Cerebellar nuclear complex (tissue), 1 donor: ENCODE measurements at places on chromosomes 1 and 21.

- DNase-seq = no peak
Measured at GRCh38 chr1:100583827-100584226, 45.9 kb downstream of the GPR88 start.

- DNase-seq = no peak
Measured at GRCh38 chr1:44740179-44740617, 561 bp downstream of the KIF2C start.

DNA sequence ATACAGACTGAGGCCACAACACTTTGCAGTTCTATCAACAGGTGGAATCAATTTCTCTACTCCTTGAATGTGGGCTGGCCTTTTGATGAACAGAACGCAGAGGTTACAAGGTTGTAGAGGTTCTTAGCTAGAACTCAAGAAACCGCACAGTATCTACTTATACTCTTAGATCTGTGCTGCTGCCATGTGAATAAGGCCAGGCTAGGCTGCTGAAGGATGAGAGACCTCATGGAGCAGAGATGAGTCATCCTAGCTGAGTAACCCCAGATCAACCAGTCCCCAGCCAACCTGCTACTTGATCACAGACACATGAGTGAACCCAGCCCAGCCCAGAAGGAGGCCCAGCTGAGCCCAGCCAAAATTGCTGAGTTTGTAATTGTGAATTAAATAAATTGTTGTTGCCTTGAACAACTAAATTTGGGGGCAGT lies 35.3 kb upstream of the BCAR3 start:
- DNase-seq = no peak

- no peak for DNase-seq
Measured at GRCh38 chr1:17845583-17845982, 90.5 kb downstream of the ACTL8 start.

- DNase-seq = no peak
Measured at GRCh38 chr1:20891091-20891490, 104.0 kb upstream of the HP1BP3 start.

DNA sequence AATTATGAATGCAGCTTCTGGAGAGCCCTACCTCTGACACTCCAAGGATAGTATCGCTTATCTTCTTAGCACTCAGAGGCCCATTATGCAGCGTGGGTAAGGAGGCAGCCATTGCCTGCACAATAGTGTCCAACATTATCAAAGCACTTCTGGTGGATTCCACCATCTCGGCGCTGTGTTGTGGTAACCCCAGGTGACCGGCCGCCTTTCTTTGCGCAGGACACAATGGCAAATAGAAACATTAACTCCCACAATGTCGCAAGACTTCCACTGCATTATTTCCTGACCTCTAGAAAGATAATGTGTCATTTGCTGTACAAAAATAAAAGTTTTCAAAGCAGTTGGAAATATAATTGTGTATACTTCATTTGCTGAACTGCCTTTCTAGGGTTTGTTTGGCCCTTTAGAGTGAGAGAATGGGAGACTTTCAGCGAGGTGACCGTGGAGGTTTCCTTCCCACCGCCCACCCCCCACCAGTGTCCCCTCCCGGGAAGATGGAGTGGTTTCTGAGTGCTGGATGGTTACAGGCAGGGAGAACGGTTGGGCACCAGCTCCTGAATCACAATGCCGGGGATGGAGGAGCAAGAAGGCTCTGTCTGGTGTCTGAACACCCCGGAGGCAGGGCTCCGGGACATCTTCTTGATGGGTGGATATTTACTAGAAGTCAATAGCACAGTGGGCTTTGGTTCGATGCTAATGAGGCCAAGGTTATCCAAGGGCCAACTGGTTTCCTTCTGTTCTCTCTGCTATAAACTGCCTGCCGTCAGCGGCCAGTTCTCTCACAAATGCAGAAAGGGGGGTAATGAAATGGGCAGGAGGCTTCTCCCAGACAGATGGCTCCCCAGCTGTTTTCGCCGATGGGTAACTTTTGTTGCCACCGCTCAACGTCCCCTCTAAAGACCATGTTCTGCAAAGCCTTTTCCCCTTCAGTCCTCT lies 215.4 kb upstream of the PROX1 start:
- DNase-seq = no peak

DNA sequence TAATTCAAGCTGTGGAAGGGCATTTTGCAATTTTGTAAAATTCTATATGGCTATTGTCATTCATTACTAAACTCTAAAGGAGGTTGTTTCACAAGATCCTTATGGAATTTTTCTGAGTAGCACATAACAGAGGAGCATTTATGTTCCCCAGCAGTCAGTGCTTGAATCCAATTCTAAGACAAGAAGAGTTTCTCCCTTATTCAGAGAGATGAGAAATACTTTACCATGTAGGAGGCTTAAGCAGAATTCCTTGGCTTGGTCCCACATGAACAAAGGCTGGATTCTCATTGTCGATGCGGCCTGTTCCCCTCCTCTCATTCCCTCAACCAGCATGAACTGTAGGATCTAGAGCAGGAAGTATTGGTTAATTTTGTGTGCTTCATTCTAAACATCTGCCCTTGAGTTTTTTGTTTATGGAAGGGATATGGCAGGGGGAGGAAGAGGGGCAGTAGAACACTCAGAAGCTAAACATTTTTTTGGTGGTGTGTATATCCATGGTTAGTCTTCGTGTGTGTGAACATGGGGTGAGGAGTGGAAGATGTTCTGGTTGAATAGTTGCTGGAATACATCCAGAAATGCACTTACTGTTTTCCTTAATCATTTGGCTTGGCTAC lies 74.3 kb downstream of the LAMC1 start:
- DNase-seq = no peak

- DNase-seq = no peak
Measured at GRCh38 chr1:198276241-198276640, 119.4 kb downstream of the NEK7 start.

DNA sequence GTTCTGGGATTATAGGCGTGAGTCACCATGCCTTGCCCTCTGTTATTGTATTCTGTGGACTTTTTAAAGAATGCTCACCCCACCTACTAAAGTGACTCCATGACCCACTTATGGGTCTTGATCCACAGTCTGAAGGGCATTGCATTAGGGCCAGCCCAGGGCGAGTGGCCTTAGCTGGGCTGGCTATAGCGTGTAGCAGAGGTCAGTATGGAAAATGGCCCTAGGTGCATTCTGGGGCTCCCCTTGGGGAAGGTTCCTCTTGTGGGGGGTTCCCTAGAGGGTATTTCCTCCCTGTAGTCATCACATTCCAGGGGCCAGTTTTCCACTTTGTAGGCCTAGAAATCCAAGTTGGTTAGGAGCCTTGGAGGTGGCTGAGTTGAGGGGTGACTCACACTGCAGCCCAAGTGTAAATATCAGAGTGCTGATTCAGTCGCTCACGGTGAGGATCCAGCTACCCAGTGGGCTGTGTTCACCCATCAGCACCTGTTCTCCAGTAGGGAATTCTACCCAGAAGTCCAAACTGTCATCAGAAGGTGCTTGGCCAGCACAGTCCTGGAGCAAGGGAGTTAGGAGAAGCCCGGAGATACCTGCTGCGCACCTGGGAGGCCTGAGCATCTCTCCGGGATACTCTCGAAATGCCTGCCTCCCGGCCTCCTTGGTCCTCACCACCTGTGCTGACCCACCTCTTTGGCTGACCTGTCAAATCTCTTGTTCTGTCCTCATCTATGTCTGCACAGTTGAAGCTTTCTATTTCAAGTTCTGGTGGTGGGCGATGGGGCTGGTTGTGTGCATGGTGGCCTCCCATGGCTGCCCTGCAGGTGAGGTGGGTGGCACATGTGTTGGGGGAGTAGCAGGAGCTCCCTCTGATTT lies 52.2 kb downstream of the NENF start:
- no peak for DNase-seq

GRCh38 chr21:15722591-15723324 lies 7.0 kb upstream of the USP25 start:
- DNase-seq = no peak

GRCh38 chr1:84301004-84301784 lies at the start of gene SAMD13:
TSS of gene SAMD13 (plus strand) at chr1:84301708. CDS start at chr1:84303235, 1,527 bp downstream.
- DNase-seq = peak; percentile 75

DNA sequence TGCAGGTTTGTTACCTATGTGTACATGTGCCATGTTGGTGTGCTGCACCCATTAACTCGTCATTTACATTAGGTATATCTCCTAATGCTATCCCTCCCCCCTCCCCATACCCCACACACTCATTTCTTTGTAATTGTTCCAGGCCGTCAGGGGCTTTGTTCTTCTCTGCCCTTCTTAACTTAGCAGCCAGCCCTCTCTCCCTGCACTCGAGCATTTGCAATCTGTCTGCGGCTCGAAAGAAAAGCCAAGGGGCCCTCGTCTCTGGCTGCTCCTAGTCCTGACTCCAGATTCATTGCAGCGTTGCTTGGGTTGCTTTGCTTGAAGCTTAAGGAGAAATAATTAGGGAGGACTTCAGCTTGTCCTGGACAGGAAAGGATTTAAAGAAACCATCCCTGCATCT lies 85.7 kb downstream of the ATP1A1 start:
- DNase-seq = no peak

- no peak for DNase-seq
Measured at GRCh38 chr21:18987520-18988026, 584.0 kb upstream of the TMPRSS15 start.

DNA sequence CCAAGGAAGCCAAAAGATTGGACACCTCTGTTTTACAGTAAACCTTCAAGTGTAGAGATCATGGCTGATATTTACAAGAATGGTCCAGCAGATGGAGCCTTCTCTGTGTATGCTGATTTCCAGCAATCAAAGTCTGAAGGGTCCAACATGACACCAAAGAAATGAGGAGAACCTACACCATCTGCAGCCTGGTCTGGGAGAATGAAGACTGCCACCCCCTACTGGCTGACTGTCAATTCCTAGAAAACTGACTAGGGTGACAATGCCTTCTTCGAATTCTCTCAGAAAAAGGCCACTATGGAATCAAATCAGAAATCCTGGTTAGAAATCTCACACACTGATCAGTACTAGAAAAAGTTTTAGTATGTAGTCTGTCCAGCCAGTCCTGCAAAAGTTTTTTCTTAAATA lies 83.3 kb downstream of the CDC42BPA start:
- DNase-seq = no peak

GRCh38 chr1:111699268-111699667 lies 39.9 kb downstream of the INKA2 start:
- no peak for DNase-seq

GRCh38 chr1:66246351-66247269 lies 287.3 kb upstream of the SGIP1 start:
- no peak for DNase-seq

GRCh38 chr1:20399606-20400180 lies 86.3 kb downstream of the CAMK2N1 start:
- DNase-seq = no peak

DNA sequence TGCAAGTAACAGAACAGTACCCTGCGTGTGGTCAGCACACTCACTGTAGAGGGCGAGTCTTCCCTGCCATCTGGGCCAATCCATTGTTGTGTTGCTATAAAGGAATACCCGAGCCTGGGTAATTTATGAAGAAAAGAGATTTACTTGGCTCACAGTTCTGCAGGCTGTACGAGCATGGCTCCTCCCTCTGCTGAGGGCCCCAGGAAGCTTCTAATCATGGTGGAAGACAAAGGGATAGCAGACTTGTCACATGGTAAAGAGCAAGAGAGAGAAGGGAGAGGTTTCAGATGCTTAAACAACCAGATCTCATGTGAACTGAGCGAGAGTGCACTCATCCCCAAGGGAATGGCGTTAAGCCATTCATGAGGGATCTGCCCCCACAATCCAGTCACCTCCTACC lies 126.2 kb downstream of the CNIH3 start:
- no peak for DNase-seq

GRCh38 chr1:192224846-192225245 lies 66.6 kb downstream of the RGS18 start:
- no peak for DNase-seq

- no peak for DNase-seq
Measured at GRCh38 chr21:35510957-35511695, 462.0 kb upstream of the RUNX1 start.

GRCh38 chr1:33824971-33825370 lies 38.9 kb upstream of the HMGB4 start:
- DNase-seq = no peak

DNA sequence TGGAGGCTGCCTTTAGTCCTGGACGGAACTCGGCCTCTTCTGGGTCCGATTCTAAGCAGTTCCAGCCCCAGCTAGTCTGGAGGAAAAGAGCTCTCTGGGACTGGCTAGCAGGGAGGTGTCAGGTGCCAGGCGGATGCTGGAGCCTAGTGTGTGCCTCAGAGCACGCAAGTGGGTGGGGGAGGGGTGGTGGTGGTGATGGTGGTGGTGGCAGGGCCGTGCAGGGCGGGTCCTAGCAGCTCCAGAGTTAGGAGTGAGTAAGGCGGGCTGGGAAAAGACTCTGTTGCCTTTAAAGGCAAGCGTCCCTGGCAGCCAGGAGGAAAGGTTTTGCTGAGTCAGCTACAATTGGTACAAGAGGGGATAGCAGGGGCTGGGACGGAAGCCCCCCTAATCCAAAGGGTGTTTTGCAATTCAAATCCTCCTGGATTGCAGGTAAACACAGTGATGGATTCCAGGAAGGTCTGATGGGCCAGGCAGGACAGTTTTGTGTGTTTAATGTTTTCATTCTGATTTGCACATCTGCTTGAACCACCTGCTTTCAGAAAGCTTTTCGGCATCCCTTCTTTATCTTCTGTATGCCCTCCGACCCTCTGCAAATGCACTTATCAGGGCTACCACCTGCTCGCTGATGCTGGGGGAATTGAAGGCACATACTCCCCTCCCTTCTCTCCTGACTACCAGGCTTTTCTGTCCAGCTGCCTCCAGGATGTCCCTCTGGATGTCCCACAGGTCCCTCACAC lies 4.1 kb upstream of the SLC2A1 start:
- no peak for DNase-seq

DNA sequence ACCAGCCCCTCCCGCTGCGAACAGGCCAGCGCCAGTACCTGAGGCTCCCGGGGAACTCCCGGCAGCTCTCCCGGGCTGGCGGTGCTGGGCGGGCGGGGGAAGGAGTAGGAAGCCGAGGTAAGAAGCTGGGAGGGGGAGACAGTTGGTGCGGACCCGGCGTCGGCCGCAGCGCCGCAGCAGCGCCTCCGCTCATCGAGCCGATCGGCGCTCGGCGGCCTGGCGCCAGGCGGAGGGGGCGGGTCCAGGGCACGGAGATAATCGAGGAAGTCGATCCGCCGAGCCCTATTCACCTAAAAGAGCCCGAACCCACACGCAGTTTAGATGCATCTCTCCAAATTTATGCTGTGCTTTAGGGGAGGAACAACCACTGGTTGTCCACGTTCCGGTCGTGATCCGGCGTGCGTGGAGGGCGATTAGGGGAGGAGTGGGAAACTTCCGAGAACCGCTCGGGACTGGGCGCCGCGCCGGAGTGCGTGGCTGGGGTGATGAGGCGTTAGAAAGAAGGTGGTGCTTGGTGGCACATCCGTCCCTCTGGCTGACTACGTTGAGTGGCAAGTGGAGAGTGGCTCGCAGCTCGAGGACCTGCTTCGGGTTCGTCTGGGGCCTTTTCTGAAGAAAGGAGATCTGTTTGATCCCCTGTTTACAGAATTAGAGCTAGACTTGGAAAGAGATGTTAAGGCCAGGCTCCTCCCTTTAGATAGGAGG lies at the start of gene VAMP4:
Gene VAMP4 (minus strand): TSS at position 194 of the 705 bp plus-strand sequence. CDS start 3,651 bp downstream, outside the sequence.
- DNase-seq = peak; percentile 46

DNA sequence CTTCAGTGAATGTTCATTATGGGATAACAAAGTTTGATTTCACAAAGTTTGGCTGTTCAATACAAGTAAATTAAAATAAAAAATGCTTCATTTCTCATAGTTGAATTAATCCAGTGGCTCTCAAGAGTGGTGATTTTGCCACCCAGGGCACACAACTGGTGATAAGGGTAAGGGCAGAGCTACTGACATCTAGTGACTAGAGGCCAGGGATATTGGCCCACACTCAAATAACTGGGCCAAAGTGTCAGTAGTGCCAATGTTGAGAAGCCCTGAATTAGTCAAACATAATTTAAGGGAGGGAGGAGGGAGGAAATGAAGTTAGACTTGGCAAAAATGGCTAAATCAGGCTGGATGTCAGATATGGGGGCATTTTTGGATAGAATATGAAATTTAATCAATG lies 880.5 kb upstream of the ADGRL4 start:
- no peak for DNase-seq

- no peak for DNase-seq
Measured at GRCh38 chr1:156539818-156540355, 32.5 kb downstream of the IQGAP3 start.
